Psoas muscle (tissue), 8 donors: ENCODE measurements at places on chromosomes 16 and 17. TPM values are rescaled to one million over a fixed set of nuclear protein-coding genes. Genes with fewer than 3 reads are reported as not detected.
A peak's percentile ranks its signal among the peaks of the same experiment; 100 is the strongest.

- no peak for DNase-seq
These were observed 46.8 kb downstream of the BEAN1 start for GRCh38 chr16:66473654-66474519.

- DNase-seq = no peak
These were observed 79.5 kb downstream of the SLC6A2 start for GRCh38 chr16:55735120-55735781.

- DNase-seq = no peak
These were observed 22.9 kb upstream of the KRT17 start for GRCh38 chr17:41647038-41647813.

GRCh38 chr17:81350320-81350890 lies 44.9 kb upstream of the BAHCC1 start:
- no peak for DNase-seq

DNA sequence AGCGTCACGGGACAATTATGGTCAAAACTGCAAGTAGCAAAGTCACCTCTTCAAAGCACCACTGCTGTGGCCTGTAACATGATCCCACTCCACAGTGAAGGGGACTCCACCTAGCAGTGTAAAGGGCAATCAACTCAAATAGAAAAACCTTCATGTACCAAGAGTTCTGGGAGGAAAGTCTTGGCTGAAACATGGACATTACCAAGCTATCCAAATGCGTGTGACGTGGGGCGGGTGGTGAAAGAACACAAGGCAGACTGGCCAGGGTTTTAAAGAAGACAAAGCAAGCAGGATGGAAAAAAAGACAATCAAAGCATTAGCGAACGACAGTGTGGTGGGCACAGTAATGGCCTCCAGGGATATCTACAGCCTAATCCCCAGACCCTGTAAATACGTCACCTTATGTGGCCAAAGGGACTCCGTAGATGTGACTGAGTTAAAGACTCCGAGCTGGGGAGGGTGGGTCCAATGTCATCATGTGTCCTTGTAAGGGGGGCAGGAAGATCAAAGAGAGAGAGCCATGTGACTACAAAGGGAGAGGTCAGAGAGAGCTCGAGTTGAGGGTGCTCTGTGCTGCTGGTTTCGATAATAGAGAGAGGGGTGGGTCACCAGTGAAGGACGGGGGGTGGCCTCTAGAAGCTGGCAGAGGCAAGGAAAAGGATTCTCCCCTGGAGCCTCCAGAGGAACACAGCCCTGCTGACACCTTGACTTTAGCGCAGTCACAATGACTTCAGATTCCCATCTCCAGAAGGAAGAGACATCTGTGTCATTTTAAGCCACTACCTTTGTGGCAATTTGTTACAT lies 6.0 kb downstream of the HSDL1 start:
- peak; percentile 71 for DNase-seq

- no peak for DNase-seq
These were observed 38.5 kb downstream of the PGS1 start for GRCh38 chr17:78416791-78417530.

DNA sequence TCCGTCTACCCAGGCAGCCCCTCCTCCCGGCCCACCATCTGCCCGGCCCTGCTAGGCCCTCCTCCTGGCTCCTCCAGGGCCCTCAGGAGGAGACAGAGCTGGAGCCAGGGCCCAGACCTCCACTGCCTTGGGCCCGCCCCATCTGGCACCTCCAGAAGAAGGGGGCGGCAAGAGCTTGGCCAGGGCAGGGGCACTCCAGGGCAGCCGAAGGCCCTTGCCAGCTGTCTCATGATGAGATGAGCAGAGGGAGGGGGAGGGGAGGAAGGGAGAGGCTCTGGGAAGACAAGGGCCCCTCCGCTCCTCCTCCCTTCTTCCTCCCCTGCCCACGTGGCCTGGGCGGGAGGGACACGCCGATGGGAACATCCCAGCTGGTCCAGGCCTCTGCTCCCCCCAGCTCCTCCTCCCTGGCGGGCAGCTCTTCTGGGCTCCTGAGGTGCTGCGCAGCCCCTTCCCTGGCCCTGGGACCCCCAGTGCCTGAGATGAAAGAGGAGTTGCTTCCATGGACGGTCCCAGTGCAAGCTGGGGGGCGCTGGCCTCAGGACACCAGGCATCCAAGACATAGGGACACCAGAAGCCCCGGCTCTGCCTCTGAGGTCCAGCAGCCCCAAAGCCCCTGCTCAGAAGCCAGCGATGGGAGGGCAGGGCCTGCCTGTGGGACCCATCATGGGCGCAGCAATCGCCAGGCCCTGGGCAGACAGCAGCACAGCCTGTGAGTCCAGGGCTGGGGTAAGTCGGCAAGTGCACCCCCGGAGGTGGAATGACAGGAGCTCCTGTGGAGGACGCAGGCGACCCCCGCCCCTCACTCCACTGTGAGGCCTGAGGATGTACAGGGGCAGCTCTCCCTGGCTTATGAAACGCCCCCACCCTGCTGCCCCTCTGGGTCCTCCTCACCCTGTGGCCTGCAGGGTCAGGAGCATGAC lies 23.6 kb upstream of the ENPP7 start:
- no peak for DNase-seq

GRCh38 chr17:55730808-55731207 lies 8.1 kb upstream of the TMEM100 start:
- DNase-seq = no peak

DNA sequence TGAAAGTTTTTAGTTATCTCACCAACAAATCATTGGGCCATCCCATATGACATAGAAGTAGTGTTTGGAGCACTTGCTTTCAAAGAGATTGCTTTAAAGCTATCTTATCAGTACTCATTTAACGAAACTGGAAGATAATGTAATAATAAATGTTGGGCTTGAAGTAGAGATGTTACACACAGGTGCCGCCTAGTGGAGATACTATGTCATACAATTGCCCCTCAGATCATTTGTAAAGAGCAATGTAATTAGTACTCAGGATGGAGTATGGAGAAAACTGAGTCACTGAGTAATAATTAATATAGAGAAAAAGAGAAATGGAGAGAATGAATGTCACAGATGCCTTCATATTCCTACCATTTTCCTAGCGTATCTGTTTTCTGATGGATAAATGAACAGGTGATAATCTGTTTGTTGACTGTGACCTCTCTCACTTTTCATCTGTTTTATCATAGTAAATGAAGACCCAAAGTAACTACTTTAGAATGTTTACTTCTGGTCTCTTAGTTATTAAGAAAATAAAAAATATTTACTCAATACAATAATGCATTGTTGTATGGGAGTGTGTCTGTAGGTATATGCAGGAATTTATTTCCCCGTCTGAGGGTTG lies 80.4 kb downstream of the EFCAB5 start:
- DNase-seq = no peak

DNA sequence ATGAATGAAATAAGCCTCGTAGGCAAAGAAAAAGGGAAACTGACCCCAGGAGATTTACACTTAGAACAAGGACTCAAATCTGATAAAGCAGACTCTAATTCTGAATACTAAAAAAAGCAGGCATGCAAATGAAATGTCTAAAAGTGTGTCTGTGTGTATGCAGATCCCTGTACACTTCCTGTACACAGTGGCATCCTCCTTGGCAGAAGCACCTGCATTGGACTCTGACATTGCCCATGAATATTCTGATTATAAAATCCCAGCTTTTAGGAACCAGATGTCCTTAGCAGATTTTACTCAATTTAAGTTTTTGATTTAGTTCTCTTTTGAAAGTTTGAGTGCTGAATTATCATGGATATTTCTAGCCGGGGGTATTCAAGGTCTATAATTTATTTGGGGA lies 306.0 kb upstream of the CDH8 start:
- no peak for DNase-seq

- DNase-seq = no peak
These were observed 6.5 kb upstream of the KLHL36 start for GRCh38 chr16:84641643-84642358.

DNA sequence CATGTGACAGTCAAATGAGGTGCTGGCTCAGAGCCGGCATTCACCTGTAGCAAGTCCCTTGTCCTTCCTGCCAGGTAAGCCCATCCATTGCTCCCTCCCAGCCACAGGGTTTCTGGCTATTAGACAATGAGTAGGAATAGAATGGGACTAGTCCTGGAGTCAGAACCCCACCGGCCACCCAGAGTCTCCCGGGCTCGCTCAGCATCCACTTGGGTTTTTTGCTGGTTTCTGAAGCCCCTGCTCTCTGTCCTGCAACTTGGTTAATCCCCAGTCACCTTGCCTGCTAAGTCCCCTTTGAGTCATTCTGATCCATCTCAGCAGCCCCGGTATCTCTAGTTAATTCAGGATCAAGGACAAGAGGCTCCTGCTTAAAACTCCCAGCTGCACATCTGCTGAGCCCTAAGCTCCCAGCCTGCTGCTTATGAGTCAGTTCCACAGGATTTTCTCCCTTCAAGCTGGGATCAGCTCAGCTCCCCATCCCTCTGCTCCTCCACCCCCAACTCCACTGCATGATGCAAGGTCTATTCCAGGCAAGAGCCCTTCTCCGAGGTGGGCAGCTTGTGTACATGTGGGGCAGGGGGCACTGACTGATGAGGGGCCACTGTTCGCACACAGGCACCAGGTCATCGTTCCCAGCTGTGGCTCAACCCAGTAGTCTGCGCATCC lies 19.9 kb upstream of the MRPS23 start:
- DNase-seq = peak; percentile 8

DNA sequence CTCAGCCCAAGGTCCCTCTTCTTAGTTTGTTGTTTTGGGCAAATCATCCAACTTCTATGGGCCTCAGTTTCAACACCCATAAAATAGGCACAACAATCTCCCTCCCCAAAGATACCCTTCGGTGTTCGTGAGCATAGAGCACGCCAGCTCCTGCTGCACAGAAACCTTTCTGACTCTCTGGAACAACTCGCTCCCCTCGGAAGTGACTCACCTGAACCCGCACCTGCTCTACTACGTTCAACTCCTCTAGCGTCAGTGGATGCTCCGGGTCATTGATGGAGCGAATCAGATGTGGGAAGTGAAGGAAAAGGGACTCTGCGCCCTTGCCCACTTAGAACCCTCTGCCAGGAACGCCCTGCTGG lies 445 bp downstream of the CIAO2B start:
- no peak for DNase-seq

GRCh38 chr16:3995001-3995400 lies 114.5 kb upstream of the CREBBP start:
- no peak for DNase-seq

- no peak for DNase-seq
These were observed 16.9 kb downstream of the DOC2B start for GRCh38 chr17:164303-165235.

DNA sequence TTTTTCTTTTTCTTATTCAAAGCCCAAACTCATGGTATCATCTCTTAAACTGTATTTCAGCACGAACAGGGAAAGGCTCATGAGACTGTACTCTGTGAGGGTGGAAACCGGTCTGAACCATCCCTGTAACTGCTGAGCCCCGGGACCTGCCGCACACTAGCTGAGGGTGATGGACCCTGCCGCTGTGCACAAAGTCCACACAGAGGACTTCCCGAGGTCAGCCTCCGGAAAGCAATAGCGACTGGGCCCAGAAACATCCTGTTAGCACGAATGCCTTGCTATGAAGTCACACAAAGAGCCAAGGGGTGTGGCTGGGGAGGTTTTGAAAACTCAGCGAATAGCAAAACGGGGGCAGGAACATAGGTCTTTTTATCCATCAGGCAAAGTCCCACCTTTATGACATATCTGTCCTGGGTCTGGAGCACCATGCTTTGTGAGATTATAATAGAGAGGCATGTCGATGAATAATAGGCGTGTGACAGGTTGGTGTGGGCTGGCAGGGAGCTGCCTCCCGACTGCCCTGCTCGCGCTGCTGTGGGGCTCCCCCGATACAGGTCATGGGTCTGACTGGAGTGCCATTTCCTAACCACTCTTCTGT lies 33.4 kb downstream of the CDK5R1 start:
- no peak for DNase-seq

- no peak for DNase-seq
These were observed 2.0 kb downstream of the CAMKK1 start for GRCh38 chr17:3890878-3891219.

GRCh38 chr17:2094891-2095535 lies 40.1 kb downstream of the HIC1 start:
- DNase-seq = peak; percentile 75

GRCh38 chr16:86661706-86662105 lies 83.4 kb downstream of the FOXL1 start:
- DNase-seq = no peak

- no peak for DNase-seq
These were observed 310.7 kb upstream of the PMFBP1 start for GRCh38 chr16:72482695-72483094.

DNA sequence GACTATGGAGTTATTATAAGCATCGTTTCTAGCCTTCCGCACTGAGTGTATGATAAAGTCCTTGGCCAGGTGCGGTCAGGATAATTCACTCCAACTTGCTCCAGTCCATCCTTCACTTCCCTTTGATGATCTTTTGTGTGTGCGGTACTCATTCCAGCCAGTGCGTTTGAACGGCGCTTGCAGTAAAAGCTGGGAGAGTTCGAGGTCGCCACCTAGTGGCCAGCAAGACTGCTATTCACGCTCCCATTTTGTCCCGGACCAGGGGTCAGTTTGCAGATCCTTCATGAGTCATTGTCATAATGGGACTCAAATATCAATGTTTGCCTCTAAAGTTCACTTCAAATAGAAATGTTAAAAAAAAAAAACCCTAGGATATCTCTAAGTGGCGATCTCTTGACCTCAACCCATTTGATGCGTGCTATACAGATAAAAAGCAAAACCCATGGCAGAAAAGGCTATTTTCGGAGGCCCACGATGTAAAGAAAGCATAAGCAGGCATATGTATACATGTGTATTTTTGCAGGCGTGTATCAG lies 417.1 kb downstream of the TMEM114 start:
- peak; percentile 68 for DNase-seq

DNA sequence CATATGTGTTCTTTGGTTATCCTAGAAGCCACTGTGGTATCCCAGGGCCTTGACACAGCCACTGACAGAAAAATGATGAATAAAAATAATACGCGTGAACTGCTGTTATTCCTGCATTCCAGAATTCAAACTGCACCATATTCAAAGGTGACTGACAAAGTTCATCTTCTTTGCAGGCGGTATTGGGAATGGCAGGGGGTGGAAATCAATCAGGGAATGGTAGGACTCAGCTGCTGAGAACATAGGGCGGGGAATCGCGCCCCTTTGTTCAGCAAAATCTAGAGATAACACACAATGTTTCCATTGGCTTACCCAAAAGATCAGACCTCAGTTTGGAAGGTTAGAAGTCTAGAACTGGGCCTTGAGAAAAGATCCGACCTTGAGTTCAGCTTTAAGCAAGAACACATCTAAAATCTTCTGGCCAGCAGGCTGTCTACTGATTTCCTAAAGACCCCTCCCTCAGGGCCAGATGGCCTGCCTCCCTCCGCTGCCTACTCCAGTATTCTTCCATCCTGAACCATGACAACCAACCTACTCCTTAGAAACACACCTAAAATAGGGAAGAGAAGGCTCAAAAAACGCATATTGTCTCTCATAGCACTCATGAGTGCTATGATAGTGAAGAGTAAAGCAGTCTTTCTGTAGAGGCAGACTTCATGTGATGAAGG lies 34.1 kb downstream of the CDK5R1 start:
- no peak for DNase-seq

AARSD1 gene
- 37.3 TPM for total RNA-seq

CAPNS2 gene
- not detected for total RNA-seq

DPEP3 gene
- 0.10 TPM for total RNA-seq

SOST gene
- not detected for total RNA-seq

SLC12A3 gene
- total RNA-seq = not detected

GPT2 gene
- 110 TPM for total RNA-seq

HOXB6 gene
- 1.4 TPM for total RNA-seq

CIBAR2 gene
- total RNA-seq = not detected

PDILT gene
- total RNA-seq = not detected

KIF2B gene
- total RNA-seq = not detected

CSH1 gene
- not detected for total RNA-seq

GPR139 gene
- total RNA-seq = not detected

TCF25 gene
- total RNA-seq = 93.6 TPM
